Activated naive CD4-positive, alpha-beta T cell (primary cell): ENCODE measurements at places on chromosomes 3 and 15.

DNA sequence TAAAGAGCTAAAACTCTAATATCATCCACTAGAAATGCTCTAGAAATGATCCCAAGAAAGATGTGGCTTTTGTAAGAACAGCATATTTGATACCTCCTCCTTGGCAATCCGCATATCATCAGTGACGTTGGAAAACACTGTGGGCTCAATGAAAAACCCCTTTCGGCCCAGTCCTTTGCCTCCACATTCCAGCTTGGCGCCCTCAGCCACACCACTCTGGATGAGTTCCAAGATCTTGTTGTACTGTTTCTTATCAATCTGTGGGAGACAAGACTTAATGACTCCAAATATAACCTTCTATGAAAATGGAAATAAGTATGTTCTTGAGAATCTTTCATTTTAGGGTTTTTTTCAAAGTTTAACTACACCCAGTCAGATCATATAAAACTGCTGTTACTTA is 103.6 kb downstream of the ALDH1A2 start:
- no peak for DNase-seq

- no peak for DNase-seq
Observed at GRCh38 chr15:41948490-41948889, 23.9 kb downstream of the EHD4 start.

DNA sequence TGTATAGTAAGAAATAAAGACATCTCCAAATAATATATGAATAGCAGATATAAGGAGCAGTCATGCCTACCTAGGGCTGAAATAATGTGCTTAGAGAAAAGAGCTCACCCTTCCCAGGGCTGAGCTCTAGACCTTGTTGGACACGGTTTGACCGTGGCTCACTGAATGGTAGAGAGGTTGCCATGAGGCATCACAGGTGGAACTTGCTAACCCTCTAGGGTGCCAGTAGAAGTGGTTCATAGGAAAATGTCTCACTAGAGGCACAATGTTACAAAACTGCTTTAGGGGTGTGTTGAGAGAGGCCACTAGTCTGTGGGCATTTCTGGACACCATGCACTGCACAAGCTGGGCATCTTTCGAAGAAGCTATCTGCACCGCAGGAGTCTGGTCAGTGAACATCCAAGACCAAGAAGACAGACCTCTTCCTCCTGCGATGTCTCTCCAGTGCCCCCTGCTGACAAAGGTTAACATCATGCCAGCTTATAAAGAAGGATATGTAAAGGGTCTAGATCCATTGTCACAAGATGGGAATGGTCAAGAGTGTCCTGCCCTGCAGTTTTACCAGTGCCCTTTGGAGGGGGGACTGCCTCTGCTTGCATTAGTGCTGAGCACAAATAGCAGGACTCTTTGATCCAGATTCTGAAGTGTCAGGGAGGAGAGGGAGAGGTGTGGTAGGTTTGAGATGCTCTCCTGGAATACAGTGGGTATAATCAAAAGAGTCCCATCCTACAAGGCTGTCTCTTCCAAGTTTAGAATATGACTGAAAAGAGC is 266.8 kb downstream of the ZNF385D start:
- no peak for DNase-seq

GRCh38 chr3:57654267-57654666 is 38.6 kb downstream of the DENND6A start:
- no peak for DNase-seq

- DNase-seq, result no peak
Observed at GRCh38 chr15:44183363-44183762, 11.7 kb downstream of the FRMD5 start.

DNA sequence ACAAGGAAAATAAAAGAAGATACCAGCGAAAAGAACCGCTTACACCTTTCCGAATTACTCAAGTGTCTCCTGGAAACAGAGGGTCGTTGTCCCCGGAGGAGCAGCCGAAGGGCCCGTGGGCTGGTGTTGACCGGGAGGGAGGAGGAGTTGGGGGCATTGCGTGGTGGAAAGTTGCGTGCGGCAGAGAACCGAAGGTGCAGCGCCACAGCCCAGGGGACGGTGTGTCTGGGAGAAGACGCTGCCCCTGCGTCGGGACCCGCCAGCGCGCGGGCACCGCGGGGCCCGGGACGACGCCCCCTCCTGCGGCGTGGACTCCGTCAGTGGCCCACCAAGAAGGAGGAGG is 325 bp downstream of the ALCAM start:
- no peak for DNase-seq

DNA sequence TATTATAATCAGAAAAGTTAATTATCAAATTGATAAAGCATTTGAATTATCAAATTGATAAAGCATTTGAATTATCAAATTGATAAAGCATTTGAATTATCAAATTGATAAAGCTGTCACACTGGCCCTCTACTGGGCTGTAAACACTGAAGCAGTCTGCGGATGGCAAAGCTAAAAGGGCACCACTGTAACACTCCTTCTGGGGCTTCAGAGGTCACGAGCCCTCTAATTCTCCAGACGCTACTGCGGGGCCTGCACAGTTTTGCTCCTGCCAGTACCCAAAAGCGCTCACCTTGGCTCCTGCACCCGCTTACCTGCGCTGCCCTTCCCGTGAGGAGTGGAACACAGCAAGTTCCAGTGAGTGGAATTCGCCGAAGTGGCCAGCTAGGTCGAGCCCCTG is 409.0 kb upstream of the KCNMB2 start:
- DNase-seq, result no peak
